ENCODE measurements at places on chromosomes 11 and 22.

DNA sequence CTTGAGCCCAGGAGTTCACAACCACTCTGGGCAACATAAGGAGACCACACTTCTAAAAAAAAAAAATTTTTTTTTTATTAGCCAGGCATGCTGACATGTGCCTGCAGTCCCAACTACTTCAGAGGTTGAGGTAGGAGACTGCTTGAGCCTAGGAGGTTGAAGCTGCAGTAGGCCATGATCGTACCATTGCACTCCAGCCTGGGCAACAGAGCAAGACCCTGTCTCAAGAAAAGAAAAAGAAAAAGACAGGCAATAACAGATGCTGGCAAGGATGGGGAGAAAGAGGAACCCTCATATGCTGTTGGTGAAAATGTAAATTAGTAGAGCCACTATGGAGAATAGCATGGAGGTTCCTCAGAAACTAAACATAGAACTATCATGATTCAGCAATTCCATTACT lies 64.8 kb downstream of the PAK1 start:
- no peak for DNase-seq

DNA sequence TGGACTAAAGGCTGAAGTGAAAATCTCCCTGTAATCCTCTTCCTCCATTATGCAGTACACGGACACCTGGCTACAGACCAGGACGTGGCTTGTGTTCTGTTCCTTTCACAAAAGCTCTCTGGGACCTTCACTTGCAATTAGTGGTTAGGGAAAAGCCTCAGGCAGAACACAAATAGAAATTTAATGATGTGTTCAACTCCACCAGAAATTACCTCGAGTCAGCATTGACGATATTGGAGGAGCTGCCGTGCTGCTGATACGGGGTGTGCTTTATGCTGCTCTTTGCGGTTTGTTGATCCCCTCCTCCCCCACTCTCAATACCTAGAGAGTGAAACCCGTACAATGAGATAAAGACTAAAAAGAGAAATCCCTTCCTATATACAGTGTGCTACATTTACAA lies 48.9 kb downstream of the POLD3 start:
- DNase-seq = no peak

DNA sequence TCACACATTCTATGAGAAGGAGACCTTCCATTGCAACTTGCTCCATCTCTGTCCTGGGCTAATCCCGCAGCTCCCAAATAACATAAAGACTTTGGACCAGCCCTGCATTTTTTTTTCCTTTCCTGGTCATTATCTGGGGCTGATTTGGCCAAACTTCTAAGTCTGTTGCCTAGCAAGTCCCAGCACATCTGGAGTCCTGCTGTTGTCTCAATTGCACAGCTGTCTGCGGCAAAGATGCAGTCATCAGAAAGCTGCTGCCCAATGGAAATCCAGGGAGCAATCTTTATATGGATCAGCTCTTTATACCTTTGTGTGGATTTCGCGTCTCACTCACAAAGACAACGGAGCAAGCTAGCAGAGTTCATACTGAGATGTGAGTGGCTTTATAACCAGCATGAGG lies 105.9 kb downstream of the NXPE2 start:
- DNase-seq = no peak

DNA sequence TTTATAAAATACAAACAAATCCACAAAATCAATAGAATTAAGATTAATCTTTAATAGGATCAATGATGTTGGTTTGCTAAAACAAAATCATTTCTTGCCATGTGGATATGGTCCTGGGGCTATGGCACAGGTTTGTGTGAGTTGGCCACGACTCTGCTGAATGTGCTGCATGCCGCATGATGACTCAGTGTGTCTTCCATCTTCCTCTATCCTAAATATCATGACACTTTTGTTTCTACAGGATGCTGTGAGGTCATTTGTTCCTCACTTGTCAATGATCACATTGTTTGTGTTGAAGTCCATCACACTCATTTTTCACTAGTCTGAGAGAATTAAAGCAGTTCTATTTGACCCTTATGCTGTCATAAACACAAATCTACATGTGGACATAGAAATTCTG lies 167.2 kb upstream of the ZBED5 start:
- DNase-seq = no peak

DNA sequence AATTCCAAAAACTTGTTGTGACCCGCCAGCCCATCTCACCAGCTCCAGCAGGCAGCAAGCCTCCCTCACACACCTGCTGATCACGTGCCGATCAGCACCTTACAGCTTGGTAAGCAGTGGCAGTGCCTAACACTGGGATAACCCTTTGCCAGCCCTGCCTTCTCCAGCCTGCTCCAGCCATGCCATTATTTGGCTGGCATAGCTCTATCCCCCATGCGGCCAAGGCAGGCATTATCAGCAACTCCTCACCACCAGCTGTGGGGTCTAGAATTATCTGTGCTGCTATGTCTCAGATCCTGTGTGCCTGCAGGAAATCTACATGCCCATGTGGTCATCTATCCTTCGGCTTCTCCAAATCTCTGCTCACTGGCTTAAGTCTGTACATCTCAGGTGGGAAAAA lies 215.0 kb downstream of the ST3GAL4 start:
- DNase-seq = no peak

- no peak for DNase-seq
Measured at GRCh38 chr11:133978794-133979193, 22.0 kb upstream of the IGSF9B start.

DNA sequence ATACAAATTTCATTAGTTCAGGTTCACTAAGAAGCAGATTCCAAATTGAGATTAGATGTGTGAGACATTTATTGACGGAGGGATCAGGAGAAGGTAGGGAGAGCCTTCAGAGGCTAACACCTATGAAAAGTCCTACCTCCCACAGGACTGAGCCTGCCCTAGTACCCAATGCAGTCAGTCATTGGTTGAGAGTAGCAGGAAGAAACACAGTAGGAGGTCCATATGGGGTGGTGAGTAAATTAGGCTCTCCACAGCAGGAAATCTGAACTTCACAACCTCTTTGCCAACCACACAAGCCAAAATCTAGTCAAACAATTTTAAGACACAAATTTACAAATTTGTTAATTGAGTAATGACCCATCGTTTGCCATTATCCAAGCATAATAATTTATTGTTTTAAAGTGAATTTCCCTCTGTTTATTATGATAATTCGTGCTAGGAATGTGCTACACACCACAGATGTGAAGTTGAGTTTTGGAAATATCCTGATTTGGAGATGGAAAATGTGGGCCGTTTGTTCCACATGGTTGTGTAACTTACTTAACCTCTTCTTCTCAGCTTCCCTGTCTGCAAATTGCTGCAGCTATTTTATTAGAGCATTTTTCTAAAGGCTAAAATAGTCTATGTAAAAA lies 542.1 kb downstream of the ETS1 start:
- DNase-seq = no peak

DNA sequence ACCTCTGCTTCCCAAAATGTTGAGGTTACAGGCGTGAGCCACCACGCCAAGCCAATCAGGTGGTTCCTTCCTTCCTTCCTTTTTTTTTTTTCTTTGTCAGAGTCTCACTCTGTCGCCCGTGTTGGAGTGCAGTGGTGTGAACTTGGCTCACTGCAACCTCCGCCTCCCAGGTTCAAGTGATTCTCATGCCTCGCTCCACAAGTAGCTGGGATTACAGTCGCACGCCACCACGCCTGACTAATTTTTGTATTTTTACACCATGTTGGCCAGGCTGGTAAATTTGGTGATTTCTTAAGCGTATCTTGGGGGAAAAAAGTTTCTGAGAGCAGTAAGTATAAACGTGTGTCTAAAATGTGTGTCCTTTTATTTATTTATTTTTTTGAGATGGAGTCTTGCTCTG lies 18.2 kb upstream of the SPINDOC start:
- no peak for DNase-seq

- no peak for DNase-seq
Measured at GRCh38 chr22:44191036-44191454, 10.3 kb downstream of the PARVG start.

DNA sequence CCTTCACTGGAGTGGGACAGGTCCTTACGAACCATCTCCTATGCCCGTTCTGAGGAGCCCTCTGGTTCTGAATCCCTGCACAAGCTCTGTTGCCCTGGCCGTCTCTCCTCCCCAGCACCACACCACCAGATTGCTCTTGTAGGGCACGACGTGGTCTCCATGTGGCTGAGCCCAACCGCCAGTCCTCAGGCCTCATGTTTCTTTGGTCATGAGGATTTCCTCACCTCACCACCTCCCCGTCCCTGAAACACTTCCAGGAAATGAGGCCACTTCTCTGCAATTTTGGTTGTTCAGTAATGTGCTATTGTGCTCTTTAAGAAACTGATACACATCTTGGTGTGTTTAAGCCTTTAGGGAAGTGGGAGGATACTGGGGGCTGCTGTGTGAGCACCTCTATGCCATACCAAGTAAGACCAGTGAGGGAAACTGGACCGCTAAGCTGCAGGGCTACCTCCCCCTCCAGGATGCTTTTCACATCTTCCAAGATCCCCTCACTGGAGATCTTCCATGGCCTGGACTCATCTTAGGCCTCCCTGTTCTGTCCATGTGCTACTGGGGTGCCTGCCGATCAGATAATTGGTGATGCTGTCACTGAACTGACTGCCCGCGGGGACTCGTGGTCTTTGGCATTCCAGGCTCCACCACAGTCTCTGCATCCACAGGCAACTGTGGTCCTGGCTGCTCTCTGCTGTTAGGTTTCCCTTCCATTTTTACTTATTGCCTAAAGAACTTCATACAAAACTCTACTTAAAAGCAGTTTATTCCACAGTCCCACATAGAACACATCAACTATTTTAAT lies 21.9 kb downstream of the DRICH1 start:
- no peak for DNase-seq

- DNase-seq = no peak
Measured at GRCh38 chr11:82930734-82931133, 29.2 kb downstream of the DDIAS start.

DNA sequence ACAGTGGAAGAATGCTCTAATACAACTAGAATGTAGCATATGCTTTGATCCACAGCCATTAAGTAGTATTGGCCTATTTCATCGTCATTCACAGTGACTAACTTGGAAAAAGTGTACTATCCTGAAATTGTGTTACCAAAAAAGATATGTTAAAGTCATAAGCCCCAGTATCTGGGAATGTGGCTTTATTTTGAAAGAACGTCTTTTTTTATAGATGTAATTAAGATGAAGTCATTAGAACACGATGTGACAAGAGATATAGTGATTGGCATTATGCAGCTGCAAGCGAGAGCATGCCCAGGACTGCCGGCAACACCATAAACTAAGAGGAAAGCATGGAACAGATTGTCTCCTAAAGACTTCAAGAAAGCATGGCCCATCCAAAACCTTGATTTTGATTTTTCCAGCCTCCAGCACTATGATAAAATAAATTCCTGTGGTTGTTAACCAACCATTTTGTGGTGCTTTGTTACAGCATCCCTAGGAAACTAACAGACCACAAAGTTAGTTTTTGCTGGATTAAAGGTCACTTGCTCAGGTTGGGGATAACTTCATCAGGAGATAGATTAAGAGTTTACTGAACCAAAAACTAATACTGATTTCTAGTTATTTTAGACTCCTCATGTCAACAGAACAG lies 870.6 kb upstream of the LRRC4C start:
- DNase-seq = no peak

DNA sequence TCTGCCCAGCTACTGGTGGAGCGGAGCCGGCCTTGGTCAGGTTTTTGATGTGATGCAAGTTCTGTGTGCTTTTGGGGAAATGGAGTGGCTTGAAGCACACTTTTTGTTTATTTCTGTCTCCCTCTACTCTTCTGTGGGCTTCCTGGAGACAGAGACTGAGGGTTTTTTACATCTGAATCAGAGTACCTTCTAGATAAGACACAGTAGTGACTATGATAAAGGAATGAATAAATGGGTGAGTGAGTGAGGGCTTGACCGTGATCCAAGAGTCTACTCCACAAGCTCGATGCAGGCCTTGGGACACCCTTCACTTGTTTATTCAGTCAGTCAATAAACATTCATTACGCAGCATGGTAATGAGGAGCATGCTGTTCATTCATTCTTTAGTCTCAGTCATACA lies 125.7 kb downstream of the PKNOX2 start:
- DNase-seq = no peak

GRCh38 chr11:96013461-96014213 lies 89.7 kb upstream of the MTMR2 start:
- DNase-seq = peak; percentile 20

- no peak for DNase-seq
Measured at GRCh38 chr11:62445314-62445740, 26.5 kb downstream of the SCGB1A1 start.

DNA sequence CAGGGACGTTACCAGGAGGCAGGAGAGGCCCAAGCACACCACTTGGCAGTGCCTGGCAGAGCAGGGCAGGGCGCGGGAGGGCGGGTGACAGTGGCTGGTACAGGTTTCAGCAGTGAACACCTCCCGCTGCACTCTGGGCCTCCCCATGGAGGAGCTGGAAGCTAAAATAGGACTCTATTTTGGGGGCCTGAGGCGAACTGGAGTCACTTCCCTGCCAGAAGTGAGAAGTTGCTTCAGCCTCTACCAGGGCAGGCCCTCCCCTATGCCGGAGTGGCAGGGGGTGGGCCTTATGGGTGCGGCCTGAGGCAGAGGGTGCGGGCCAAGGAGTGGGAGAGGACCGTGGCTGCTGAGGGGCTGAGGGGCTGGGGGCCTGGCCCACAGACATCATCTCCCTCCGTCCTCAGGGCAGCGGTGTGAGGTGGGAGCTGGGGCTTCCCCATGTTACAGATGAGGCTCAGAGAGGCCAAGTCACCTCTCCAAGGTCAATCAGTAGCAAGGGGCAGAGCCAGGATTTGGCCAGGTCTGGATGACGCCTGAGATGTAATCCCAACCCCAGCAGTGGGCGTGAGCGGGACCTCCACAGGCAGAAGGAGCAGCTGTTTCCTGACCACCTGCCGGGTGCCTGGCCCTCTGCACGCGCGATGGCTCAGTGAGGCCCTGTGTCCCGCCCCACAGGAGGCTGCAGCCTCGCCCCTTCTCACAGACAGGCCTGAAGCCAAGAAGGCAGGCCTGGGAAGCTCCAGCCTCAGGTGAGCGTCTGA lies 39.3 kb downstream of the KCNJ4 start:
- DNase-seq = no peak

DNA sequence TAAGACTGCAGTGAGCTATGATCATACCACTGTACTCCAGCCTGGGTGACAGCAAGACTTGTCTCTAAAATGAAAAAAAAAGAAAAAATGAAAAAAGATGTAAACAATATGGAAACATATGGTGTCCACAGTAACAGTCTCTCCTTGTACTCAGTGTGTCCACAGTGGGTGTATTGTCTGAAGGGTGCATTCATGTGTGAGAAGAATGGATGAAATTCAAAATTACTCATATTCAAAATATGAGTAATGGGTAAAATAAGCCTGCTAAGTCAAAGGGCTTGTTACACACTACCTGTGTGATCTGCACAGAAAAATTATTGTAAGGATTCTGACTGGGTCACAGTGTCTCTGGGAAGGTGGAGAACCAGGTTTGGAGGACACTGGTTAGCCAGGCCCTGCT lies 26.9 kb downstream of the PPFIA1 start:
- DNase-seq = no peak

GRCh38 chr11:120908461-120909181 lies 115.3 kb upstream of the TBCEL start:
- no peak for DNase-seq
